ENCODE measurements at places on chromosomes 1 and 21.

GRCh38 chr1:184557423-184558347 is 170.9 kb downstream of the C1orf21 start:
- DNase-seq = no peak

GRCh38 chr1:221363039-221363438 is 378.9 kb downstream of the DUSP10 start:
- no peak for DNase-seq

DNA sequence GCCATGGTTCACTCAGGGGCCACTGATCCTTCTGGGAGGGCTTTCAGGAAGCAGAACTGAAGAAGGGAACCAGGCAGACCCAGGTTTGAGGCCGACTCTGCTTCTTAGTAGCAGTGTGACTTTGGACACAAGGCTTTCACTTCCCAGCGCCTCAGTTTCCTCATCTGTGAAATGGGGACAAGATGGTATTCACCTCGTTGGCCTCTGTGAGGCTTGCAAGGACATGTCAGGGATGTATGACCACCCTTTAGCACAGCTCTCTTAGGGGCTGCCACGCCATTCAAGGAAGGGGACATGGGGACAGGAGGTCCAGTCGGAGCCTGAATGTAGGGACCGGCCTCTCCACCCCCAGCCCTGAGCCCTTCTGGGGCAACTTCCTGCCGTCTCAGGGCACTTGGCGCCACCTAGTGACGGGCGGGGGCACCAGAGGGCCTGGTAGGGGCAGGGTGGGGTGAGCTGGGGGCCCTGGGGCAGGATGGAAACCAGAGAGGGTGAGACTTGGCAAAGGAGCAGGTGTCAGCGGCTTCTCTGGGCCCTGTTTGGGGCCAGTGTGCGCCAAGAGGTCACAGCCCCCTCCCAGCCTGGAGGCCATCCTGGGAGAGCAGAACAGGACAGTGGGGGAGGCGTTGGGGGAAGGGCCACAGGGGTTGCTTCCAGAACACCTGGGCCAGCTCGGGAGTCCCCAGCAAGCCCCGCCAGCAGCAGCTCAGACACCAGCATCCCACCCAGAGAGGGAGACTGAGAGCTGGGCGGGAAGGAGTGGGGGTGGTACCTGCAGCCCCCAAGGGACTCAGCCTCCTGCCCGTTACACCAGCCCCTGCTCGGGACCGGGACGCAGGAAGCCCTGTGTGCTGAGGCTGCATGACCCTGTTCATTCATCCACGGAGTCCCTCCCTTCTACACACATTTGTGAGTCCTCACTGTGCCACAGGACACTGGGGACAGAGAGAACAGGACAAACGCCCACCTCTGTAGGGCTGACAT is 102.5 kb upstream of the TARDBP start:
- no peak for DNase-seq

DNA sequence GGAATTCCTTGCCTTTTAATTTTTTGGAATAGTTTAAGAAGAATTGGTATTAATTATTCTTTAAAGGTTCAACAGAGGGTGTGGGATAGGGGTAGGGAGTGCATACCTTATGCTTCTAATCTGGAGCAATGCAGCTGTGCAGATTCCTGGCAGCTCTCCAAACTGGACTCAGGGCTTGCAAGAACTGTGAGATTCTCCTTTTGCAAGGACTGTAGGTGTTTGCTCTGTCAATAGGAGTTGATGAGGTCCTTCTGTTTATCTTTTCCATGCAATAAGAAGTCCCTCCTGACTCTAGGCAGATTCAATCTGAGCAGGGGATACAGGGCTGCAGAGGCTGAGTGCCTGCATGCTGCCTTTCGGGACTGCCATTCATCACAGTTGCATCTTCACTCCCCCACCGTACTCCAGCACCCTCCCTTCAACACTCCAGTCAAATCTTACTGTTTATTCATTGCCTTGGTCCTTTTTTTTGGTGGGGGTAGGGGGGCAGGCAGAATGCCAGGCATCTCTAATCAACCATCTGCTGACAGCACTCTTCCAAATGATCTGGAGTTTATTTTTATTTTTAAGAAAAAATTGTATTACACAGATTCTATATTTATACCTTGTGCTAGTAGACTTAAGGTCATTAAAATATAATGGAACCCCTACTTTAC is 122.3 kb downstream of the DISC1 start:
- no peak for DNase-seq

DNA sequence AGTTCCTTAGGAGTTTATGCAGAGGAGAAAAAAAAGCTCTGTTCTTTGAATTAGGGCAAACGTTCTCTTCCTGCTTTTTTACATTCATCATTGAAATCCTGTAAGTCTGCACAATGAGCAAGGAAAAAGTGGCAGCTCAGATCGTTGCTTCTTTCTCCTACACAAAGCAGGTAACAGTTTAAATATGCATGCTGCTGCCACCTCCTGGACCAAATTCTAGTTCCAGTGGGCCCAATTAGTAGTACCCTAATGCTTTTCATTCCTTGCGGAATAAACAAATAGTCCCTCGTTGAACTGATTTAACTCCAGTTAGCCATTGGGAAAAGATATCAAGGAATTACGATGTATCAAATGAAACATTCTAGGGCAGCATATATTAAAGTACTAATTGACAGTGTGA is 20.1 kb downstream of the YTHDF2 start:
- no peak for DNase-seq

- DNase-seq = no peak
Measured at GRCh38 chr1:59266180-59266926, 30.5 kb upstream of the FGGY start.

DNA sequence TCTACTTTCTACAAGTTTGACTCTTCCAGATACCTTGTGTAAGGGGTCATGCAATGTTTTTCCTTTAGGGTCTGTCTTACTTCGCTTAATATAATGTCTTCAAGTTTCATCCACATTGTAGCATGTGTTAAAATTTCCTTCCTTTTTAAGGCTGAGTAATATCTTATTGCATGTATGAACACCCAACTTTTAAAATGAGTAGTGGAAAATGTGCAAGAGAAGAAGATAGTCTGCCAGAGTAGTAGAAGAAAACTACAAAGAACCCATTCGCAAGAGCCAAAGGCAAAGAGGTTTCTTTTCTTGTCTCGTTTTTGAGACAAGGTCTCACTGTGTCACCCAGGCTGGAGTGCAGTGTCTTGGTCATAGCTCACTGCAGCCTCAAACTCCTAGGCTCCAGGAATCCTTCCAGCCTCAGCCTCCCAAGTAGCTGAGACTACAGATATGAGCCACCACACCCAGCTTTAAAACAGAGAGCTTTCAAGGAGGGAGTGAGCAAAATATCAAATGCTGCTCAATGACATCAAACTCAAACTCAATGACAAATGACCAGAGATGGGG is 9.4 kb downstream of the IL23R start:
- DNase-seq = no peak

GRCh38 chr1:155085504-155086127 is 7.0 kb downstream of the EFNA3 start:
- DNase-seq = no peak

- no peak for DNase-seq
Measured at GRCh38 chr1:43982808-43983207, 3.8 kb downstream of the B4GALT2 start.

GRCh38 chr1:18411820-18412641 is 68.7 kb upstream of the KLHDC7A start:
- no peak for DNase-seq

GRCh38 chr1:149916193-149916897 is 1.3 kb downstream of the SV2A start:
- DNase-seq = no peak

- no peak for DNase-seq
Measured at GRCh38 chr1:37954316-37954971, 7.6 kb upstream of the INPP5B start.

- DNase-seq = no peak
Measured at GRCh38 chr1:207029701-207030521, 2.6 kb downstream of the C1orf116 start.

GRCh38 chr1:226309398-226310244 is 657 bp upstream of the LIN9 start:
- DNase-seq = no peak

DNA sequence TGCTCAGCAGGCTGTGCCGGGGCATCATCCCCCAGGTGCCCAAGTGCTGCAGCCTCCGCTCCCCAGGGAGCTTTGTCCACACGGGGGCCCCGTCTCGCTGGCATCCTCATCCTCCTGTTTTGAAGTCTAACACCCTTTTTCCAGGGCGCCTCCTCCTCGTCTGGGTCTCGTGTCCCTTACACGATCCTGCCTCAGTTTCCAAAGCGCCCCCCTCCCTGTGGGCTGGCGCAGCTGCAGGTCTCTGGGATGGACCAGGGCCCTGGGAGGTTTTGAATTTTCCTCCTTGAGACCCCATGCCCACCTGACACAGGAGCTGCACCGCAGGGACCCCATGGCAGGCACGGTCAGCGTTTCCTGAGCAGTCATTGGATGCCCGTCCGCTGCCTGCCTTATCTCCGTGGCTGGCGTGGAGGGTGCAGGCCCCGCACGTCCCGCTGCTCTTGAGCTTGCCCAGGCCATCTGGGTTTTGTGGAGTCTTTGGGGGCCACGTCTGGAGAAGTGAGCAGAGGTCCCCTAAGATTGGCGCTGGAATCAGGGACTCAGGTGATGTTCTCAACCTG is 37.4 kb upstream of the DIP2A start:
- no peak for DNase-seq

- no peak for DNase-seq
Measured at GRCh38 chr1:55466921-55467320, 251.8 kb upstream of the USP24 start.

- DNase-seq = no peak
Measured at GRCh38 chr1:4700801-4701200, 46.4 kb downstream of the AJAP1 start.

DNA sequence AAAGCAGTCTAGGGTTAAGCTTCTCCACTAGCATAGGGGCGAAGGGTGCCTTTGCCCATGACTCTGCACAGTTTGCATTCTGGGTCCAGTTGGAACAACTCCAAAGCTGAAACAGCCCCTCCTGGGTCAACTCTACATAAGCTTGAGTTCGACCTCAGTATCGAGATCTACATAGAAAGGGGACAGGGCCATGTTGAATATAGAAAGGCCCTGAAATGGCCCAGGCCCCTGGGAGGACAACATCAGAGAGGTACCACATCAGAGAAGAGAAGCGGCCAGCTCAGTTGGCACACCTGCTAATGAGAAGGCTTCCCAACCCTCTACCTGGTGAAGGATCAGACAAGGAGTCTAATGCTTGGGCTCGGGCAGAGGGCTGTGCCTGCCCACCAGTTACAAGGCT is 1.6 kb downstream of the DENND2D start:
- DNase-seq = no peak

DNA sequence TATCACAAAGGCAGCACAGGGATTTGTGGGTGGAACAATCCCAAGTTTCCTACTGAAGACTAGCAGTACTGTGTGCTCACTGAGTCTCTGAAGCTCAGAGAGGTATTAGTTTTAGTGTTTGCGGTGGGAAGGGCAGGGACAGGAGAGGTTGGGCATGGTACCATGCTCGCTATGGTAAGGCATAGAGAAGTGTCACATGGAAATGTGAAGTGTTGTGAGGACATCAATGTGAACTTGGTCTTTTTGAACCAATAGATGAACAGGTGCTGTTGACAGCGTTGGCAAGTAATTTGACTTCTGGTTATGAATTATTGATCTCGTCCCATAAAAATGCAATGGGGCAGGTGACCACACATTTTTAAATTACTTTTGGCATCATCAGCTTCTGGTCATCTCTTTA is 55.8 kb upstream of the ADAMTS1 start:
- DNase-seq = no peak

- no peak for DNase-seq
Measured at GRCh38 chr1:227733309-227733705, 1.8 kb downstream of the JMJD4 start.

DNA sequence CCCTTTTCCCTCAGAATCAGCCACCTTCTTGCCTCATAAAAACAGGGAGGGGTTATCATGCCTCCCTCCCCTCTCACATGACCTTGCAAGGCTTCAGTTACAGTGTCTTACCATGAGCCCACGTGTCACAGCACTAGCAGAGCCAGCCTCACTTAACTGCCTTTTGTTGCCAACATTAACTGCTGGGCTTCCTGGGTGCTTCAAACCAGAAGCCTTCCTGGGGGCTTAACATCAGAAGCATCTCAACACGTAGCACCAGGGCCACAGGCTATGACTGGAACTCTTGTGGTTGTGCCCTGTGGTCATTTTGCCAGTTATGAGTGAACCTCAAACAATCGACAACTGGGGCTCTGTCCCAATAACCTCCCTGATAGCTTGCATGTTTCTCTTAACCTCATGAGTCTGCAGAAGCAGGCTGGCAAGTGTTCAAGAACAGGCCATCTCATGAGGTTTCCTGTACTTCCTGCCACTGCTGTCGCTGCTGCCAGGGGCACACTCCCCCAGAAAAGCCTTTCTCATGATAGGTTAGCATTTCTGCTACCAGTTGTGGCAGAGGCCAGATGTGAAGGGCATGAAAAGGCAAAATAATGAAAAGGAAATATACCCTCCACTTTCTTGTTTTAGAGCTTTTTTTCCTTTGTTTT is 132.2 kb downstream of the GLUL start:
- DNase-seq = no peak

GRCh38 chr1:10598389-10598702 is 123.6 kb downstream of the PEX14 start:
- DNase-seq = no peak

DNA sequence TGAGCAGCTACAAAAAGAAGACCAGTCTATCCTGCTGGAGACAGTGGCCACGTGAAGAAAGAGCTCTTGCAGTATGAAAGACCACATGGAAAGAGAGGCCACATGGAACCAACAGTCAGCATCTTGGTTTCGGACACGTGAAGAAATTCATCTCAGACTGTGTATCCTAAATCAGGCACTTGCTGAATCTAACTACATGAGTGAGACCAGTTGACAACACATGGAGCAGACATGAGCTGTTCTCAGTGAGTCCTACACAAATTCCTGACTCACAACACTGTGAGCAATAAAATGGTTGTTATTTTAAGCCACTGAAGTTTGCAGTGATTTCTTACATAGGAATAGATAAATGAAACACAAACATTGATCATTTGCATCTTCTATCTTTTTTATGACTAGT is 2.4 kb upstream of the TAF1A start:
- DNase-seq = no peak

- DNase-seq = no peak
Measured at GRCh38 chr1:235313931-235314678, 13.9 kb downstream of the ARID4B start.

- DNase-seq = no peak
Measured at GRCh38 chr1:15349133-15349532, 60.6 kb upstream of the EFHD2 start.

DNA sequence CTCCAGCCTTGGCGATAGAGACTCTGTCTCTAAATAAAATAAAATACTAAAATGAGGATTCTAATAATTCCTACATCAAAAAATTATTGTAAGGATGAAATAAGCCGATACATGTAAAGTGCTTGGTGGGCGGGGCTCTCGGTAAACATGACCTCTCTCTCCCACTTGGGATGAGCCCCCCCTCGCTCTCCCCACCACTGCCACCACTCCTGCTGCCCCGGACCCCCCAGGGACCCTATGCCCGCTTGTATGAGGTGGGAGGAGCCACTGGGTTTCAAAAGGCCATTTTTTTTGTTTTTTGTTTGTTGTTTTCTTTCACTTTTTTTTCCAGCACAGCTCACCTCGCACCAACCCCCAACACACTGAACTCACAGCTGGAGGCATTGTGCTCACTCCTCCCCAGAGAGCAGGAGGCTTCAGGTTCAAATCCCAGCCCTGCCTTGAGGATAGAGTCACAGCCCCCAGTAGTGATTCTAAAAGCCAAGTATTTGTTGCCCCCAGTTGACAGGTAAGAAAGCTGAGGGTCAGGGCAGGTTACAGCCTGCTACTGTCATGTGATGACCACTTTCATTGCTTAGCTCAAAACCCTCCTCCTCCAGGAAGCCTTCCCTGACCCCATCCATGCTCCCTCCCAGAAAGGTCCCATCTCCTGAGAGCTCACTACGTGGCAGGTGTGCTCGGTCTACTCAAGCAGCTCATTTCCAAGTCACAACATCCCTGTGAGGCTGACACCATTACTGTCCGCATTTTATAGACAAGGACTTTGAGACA is 4.2 kb downstream of the SDC3 start:
- DNase-seq = no peak

Measured in right renal cortex interstitium (tissue), 3 donors.